ENCODE measurements at places on chromosomes 7 and 10. TPM values are rescaled to one million over a fixed set of nuclear protein-coding genes. Genes with fewer than 3 reads are reported as not detected.

TAS2R5 gene
- total RNA-seq: 0.34 TPM

CCDC172 gene
- total RNA-seq: not detected

ANXA8 gene
- 29.3 TPM for total RNA-seq

RNF148 gene
- total RNA-seq: not detected

SLC13A1 gene
- not detected for total RNA-seq

ANKRD2 gene
- 5.1 TPM for total RNA-seq

NXPH1 gene
- not detected for total RNA-seq

INTS15 gene
- total RNA-seq: 23.8 TPM

SSBP1 gene
- 326 TPM for total RNA-seq

AGBL3 gene
- total RNA-seq: 1.4 TPM

HOXA2 gene
- total RNA-seq: 0.85 TPM

CNOT4 gene
- 12.2 TPM for total RNA-seq

LRRC17 gene
- 0.09 TPM for total RNA-seq

RSPH10B gene
- 0.06 TPM for total RNA-seq

ZNF25 gene
- total RNA-seq: 1.7 TPM

CHRM2 gene
- total RNA-seq: not detected

GNGT1 gene
- total RNA-seq: not detected

PDSS1 gene
- 14.4 TPM for total RNA-seq

PRLHR gene
- not detected for total RNA-seq

ADAMTS14 gene
- 0.09 TPM for total RNA-seq

OR9A2 gene
- total RNA-seq: not detected

TNRC18 gene
- 49.5 TPM for total RNA-seq

C7orf33 gene
- not detected for total RNA-seq

GCK gene
- total RNA-seq: 0.05 TPM

DLX5 gene
- total RNA-seq: not detected

IL6 gene
- 0.59 TPM for total RNA-seq

DGKB gene
- not detected for total RNA-seq

SPAM1 gene
- not detected for total RNA-seq

AGAP9 gene
- 8.8 TPM for total RNA-seq

DGKI gene
- 0.19 TPM for total RNA-seq

SLC13A4 gene
- total RNA-seq: not detected

KCNMA1 gene
- total RNA-seq: 65.1 TPM

ZNF804B gene
- total RNA-seq: not detected

LEP gene
- not detected for total RNA-seq

ITGB1 gene
- 1,218 TPM for total RNA-seq

TCAF1 gene
- 19.9 TPM for total RNA-seq

FAM131B gene
- total RNA-seq: 0.28 TPM

FXYD4 gene
- total RNA-seq: not detected

CALHM3 gene
- total RNA-seq: 0.35 TPM

SLC26A5 gene
- not detected for total RNA-seq

SDK1 gene
- 0.53 TPM for total RNA-seq

DENND2A gene
- total RNA-seq: 0.64 TPM

TRIM74 gene
- total RNA-seq: not detected

LANCL2 gene
- 13.6 TPM for total RNA-seq

TMEM196 gene
- not detected for total RNA-seq

PKD2L1 gene
- total RNA-seq: not detected

MMP21 gene
- total RNA-seq: 0.03 TPM

NPFFR1 gene
- under 0.01 TPM for total RNA-seq

NSUN6 gene
- 3.1 TPM for total RNA-seq

CPN1 gene
- total RNA-seq: 0.34 TPM

MCM7 gene
- 238 TPM for total RNA-seq

PON3 gene
- 39.3 TPM for total RNA-seq

Data from A549 treated with AZD2906 at 1 μM for 4 hours (cell line).